Spinal cord (tissue), 10 donors: ENCODE measurements at places on chromosomes 16 and 17. TPM values are rescaled to one million over a fixed set of nuclear protein-coding genes. Genes with fewer than 3 reads are reported as not detected.

The RAB40C gene
- 38.4 TPM for polyA plus RNA-seq

The TBC1D16 gene
- 38.8 TPM for polyA plus RNA-seq

The SLC16A13 gene
- polyA plus RNA-seq: 2.4 TPM

The TBC1D3C gene
- 11.0 TPM for polyA plus RNA-seq

The ASGR1 gene
- polyA plus RNA-seq: 32.5 TPM

The C16orf46 gene
- polyA plus RNA-seq: 4.4 TPM

The TBC1D3I gene
- polyA plus RNA-seq: 9.5 TPM

The SAMD14 gene
- 79.3 TPM for polyA plus RNA-seq

The FZD2 gene
- 15.5 TPM for polyA plus RNA-seq

The ZPBP2 gene
- not detected for polyA plus RNA-seq

The LRRC37A gene
- polyA plus RNA-seq: 8.0 TPM

The OR1A1 gene
- polyA plus RNA-seq: 0.14 TPM

The HOXB1 gene
- polyA plus RNA-seq: 0.32 TPM

The KCNAB3 gene
- 33.6 TPM for polyA plus RNA-seq

The GP1BA gene
- 0.57 TPM for polyA plus RNA-seq

The HS3ST3A1 gene
- 4.0 TPM for polyA plus RNA-seq

The CLEC18C gene
- polyA plus RNA-seq: 2.2 TPM

The SECTM1 gene
- 1.9 TPM for polyA plus RNA-seq

The MT4 gene
- polyA plus RNA-seq: not detected

The FAM20A gene
- polyA plus RNA-seq: 16.3 TPM
